Fibroblast of skin of right biceps (primary cell): ENCODE measurements at places on chromosomes 12 and 14.

DNA sequence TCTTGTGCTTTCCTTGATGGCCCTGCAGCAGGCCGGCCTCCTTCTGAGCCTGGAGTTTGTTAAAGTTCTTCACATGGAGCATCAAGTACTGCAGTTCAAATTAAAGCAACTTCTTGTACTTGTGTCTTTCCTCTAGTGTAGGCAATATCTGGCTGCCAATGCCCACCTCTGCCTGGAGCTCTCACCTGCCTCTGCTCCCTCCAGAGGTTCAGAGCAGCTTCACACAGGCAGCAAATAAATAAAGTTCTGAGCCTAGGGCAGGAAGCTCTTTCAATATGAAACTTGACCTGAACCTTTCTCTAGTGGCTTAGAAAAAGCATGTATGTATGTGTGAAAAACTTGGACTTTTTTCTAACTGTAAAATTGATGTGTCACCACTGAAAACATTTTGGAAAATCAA, 65.9 kb downstream of the ITPR2 start:
- DNase-seq = no peak

GRCh38 chr14:97221572-97222285, 424.5 kb downstream of the VRK1 start:
- DNase-seq = no peak

DNA sequence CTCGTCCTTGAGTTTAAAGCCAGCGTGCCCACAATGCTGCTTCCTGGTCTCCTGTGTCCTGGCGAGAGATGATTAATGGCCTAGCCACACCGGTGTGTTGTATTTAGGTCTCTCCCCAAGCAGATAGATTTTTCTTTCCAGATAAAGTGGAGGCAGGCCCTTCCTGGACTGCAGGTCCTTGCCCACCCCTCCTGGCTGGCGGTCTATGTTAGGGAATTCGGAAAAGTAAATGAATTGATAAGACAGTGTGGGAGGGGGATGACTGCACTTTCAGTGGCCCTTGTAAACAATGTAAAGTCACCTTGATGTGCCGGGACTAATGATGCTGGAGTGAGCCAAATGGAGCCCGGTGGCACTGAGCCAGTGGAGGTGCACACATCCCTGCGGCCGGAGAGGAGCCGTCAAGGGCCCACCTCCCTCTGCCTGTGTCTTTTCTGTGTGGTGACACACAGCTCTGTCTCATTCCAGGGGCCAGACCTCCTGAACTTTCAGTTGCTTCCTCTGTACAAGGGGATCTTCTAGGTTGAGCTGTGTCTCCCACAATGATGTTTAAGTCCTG, 70.6 kb upstream of the ESRRB start:
- DNase-seq = no peak

GRCh38 chr14:82720946-82721345, 1187.3 kb upstream of the SEL1L start:
- peak; percentile 21 for DNase-seq

GRCh38 chr14:31025367-31026076, at the start of gene AP4S1:
Gene AP4S1 (plus strand): TSS chr14:31025649. CDS start chr14:31066197, 40,548 bp downstream.
- DNase-seq = peak; percentile 16
